ENCODE measurements at places on chromosomes 11 and 22.

DNA sequence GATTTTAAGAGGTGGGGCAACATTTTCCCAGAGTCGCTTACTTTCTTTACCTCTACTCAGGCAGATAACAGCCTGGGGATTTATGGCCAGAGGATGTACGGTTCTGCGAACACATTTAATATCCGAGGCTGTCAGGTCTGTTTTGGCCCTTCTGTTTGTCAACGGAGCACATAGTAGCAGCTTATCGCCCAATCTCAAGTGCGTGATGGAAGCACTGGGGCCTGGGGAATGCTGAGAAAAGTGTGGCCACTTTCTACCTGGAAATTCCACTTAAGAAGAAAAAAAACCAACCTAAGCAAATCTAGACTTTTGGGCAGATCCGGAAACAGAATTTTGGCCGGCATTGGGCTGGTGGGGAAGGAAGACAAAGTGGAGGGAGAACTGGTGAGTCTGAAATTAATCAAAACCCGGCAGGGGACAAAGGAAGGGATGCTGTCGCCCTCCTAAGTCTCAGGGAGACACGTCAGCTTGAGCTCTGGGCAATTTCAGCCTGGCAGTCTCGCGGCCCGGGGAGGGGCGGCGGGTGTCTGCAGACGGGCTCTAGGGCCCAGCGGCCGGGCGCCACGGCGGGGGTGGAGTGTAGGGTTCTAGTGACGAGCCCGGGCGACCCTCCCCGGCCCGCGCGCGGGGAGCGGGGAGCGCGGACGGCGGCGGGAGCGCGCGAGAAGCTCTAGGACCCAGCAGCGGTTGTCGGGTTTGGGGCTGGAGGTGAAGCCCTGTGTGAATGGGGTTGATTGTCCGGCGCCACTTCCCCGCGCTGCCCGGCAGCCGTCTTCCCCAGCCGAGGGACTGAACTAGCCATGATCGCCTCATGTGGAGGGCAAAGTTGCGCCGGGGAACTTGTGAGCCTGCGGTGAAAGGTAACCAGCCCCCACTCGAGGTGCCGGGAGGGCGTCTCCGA is at the start of gene AMOTL1:
AMOTL1 (plus strand) TSS at position 656 of the 901 bp plus-strand sequence; CDS start at position 812, 156 bp downstream.
- DNase-seq, result peak; percentile 93

DNA sequence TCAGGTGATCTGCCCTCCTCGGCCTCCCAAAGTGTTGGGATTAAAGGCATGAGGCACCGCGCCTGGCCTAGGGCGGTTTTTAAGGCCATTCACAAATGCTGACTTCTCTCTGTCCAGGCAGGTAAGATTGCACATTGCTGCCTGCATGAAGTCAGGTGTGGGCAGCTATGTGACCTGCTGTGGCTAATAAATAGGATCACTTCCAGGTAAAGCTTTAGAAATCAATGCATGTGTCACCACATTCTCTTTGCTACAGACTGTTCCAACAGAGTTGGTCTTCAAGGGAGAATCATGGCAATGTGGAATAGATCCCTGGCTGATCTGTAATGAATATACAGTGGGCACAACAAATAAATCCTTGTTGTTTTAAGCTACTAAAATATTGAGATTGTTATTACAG is 260.3 kb upstream of the PITPNB start:
- no peak for DNase-seq

- DNase-seq, result no peak
Observed at GRCh38 chr11:46271407-46271806, 6.1 kb upstream of the CREB3L1 start.

DNA sequence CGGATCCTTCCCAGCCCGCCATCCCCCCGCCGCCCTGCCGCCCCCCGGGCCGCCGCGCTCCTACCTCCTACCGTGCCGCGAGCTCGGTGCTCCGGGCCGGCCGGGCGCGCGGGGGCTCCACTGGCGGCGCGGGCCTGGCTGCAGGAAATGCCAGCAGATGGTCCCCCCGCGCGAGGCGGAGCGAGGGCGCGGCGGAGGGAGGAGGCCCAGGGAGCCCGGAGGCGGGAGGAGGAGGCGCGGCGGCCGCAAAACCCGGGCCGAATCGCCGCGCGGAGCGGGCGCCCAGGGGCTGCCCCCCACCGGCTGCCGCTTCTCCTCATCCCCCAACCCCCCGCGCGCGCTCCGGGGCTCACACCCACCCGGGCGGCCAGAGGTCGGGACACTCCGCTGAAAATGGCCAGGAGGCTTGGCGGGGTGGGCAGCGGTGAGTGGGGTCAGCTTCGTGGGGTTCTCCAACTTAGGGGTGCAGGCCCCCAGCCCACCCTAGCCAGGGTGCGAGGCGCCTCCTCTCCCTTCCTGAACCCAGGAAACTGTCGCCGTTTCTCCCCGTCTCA is at the start of gene OSBPL5:
OSBPL5 (minus strand) TSS at position 159 of the 554 bp plus-strand sequence. CDS start 36,162 bp downstream, outside the sequence.
- DNase-seq, result peak; percentile 80

GRCh38 chr11:71474771-71475483 is 21.9 kb downstream of the NADSYN1 start:
- DNase-seq, result no peak

DNA sequence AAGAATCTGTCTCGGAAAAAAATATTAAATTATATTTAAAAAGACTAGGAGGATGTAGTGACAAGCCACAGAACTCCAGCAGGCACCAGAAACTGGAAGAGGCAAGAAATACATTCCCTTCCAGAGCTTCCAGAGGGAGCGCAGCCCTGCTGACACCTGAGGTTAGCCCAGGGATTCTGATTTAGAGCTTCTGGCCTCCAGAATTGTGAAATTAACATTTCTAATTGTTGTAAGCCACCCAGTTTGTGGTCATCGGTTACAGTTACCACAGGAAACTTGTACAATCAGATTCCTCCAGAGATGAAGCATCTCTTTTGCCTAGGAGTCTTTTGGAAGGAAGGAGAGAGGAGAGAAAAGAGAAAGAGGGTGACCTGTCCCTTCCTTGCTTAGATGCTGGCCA is 6.4 kb upstream of the UBASH3B start:
- no peak for DNase-seq

DNA sequence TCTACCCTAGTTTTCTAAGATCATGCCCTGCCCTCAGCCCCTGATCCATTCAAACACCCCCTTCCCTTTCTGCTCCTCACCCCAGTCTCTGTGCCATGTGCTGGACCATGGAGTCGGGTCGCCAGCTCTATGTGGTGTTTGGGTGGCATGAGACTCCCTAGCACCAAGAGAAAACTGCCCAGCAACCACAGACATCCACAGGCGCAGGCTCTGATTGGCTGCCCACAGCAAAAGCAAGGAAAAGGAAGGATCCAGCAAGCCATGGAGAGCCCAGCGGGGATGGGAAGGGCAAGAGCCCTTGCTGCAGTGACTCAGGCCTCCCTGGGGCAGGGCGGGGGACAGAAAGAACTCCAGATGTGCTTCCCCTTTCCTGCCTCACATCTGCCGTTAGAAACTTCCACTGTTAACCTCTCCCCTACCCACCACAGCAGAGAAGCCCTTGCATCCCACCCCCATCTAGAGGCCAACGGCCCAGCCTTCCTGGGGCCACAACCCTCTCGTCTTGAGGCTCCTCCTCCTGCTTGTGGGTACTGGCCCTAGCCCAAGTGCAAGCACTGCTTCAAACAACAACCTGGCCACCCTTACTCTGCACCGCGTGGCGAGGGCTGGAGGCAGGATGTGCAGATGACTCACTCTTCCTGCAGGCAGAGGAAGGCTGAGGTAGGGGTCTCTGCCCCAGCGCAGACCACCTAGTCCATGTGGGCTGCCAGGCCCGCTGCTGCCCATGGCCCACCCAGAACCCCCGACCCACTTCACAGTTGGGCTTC is 9.7 kb upstream of the AHNAK start:
- DNase-seq, result peak; percentile 97

DNA sequence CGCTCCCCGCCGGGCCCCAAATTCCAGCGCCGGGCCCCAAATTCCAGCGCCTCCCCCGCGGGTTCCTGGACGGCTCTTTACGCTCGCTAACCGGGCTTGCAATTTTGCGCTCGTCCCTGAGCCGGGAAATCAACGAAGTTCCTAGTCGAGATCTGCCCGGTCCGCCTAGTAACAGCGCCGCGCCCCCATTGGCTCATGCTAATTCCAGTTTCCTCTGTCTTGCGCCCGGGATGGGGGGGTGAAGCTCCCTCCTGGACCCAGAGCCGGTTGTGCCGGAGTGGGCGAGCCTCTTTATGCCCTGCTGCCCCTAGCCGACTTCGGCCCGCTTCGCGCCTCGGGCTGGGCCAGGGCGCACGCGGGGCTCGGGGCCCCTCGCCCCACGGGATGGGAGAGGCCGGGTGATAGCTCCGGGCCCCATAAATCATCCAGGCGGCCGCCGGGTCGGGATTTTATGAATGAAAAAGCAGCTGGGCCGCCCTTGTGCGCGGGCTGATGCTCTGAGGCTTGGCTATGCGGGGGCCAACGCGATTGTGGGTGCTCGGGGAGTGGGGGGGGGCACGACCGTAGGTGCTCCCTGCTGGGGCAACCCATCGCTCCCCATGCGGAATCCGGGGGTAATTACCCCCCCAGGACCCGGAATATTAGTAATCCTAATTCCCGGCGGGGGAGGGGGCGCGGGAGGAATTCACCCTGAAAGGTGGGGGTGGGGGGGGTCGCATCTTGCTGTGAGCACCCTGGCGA is 1.8 kb upstream of the CCND1 start:
- DNase-seq, result peak; percentile 96

GRCh38 chr22:23409976-23410375 is 170.1 kb downstream of the IGLL1 start:
- no peak for DNase-seq

DNA sequence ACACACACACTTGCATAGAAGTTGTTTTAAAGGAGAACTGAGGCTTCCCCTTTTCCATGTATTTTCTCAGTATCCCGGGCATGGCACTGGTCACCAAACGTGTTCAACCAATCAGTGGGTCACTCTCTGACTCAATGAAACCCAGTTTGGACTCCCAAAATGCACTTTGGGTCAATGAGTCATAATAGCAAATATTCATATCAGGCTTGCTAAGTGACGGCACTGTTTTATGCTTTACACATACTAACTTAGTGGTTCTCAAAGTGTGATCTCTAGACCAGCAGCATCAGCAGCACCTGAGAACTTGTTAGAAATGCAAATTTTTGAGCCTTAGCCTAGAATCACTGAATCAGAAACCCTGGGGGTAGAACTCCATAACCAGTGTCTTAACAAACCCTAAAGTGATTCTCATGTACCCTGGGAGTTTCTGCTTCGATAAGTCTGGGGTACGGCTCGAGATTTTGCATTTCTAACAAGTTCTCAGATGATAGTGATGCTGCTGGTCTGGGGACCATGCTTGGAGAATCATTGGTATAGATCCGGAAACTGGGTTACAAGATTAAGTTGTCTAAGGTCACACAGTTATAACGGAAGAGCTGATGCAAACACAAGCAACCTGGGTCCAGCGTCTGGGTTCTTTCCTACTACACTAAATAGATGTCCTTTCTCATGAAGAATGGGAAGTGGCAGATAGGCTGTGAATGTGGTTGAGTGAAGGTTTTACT is 35.6 kb downstream of the ETS1 start:
- DNase-seq, result no peak

DNA sequence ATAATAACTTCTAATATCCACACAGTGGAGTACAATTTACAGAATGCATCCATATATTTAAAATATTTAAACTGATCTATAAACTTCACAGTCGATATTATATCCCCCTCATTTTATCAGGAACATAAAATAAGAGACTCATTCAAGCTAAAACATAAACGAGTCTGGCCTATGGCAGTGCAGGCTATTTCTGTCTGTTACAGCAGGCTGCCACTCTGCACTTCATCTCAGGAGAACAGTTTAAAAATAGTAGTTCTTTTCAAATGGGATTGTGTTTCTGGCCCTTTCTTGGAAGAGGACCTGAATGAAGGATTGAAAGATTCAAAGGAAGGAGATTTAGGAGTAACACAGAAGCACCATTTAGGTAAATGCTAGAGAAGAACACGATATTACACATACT is 915.7 kb downstream of the NTM start:
- no peak for DNase-seq

- DNase-seq, result peak; percentile 25
Observed at GRCh38 chr11:76107971-76108370, 98.3 kb downstream of the WNT11 start.

GRCh38 chr11:76621868-76622267 is 48.7 kb downstream of the LRRC32 start:
- DNase-seq, result peak; percentile 50
